ENCODE measurements at places on chromosomes 13 and 19. TPM values are rescaled to one million over a fixed set of nuclear protein-coding genes. Genes with fewer than 3 reads are reported as not detected.
A peak's percentile ranks its signal among the peaks of the same experiment; 100 is the strongest.

Gene CPB2
- total RNA-seq = not detected

Gene GIPC3
- total RNA-seq = 0.18 TPM

DNA sequence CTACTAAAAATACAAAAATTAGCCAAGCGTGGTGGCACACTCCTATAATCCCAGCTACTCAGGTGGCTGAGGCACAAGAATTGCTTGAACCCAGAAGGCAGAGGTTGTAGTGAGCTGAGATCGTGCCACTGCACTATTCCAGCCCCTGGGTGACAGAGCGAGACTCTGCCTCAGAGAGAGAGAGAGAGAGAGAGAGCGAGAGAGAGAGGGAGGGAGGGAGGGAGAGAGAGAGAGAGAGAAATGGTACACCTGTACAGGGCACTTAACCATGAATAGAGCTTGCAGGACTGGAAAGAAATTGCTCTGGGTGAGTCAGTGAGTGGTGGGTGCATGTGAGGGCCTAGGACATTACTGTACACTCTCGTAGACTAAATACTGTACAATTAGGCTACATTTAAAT is 40.5 kb upstream of the SLC7A9 start:
- no peak for DNase-seq

DNA sequence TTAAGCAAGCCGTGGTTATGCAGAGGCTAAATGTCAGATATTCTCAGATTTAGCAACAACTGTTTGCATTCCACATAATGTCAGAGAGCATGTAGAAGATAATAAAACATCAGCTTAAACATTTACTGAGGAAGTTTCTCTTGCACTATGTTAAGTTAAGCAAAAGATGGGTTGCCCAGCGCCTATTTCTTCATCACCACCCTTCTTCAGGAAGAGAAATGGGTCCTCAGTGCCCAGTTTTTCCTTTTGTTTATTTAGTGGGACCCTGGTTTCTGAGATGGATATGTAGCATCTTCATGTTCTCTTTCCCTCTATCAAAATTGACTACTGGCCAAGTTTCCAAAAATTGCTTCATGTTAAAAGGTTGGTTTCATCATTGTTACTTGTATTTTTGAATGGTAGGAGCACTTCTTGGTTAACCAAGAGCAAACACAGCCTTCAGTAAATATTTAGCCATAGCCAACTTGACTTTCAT is 356.8 kb downstream of the RFC3 start:
- DNase-seq = peak; percentile 27

Data from PC-3 (cell line).